Dermis blood vessel endothelial cell (primary cell): ENCODE measurements at places on chromosomes 2 and 18. TPM values are rescaled to one million over a fixed set of nuclear protein-coding genes. Genes with fewer than 3 reads are reported as not detected.

The NCKAP5 gene
- under 0.01 and 0.05 TPM in 2 replicates for total RNA-seq

The CACNB4 gene
- 0.14 and 0.17 TPM in 2 replicates for total RNA-seq

The SETBP1 gene
- 2.7 and 4.8 TPM in 2 replicates for total RNA-seq

The IL36G gene
- total RNA-seq = not detected in 2 replicates

The EPB41L5 gene
- 30.2 and 30.8 TPM in 2 replicates for total RNA-seq

The CAVIN2 gene
- total RNA-seq = 430 and 571 TPM in 2 replicates

The LOXHD1 gene
- under 0.01 and 0.05 TPM in 2 replicates for total RNA-seq

The TCF7L1 gene
- total RNA-seq = 8.5 and 12.1 TPM in 2 replicates

The SOX11 gene
- total RNA-seq = not detected in 2 replicates

The LIMS3 gene
- total RNA-seq = 6.0 and 9.4 TPM in 2 replicates

The CRACDL gene
- total RNA-seq = 3.3 and 9.0 TPM in 2 replicates

The CAPN14 gene
- 0.05 TPM in 1 of 2 replicates, not detected in the other for total RNA-seq

The RMND5A gene
- 80.9 and 91.2 TPM in 2 replicates for total RNA-seq

The HOXD1 gene
- 11.2 and 15.4 TPM in 2 replicates for total RNA-seq

The RIT2 gene
- not detected in 2 replicates for total RNA-seq

The CHRNG gene
- not detected in 2 replicates for total RNA-seq

The ERMN gene
- total RNA-seq = not detected in 2 replicates

The RHBDD1 gene
- 14.3 and 16.0 TPM in 2 replicates for total RNA-seq

The RUFY4 gene
- not detected in 2 replicates for total RNA-seq

The CPLX4 gene
- not detected in 2 replicates for total RNA-seq

The NABP1 gene
- 15.7 and 20.9 TPM in 2 replicates for total RNA-seq

The PLGLB2 gene
- 0.65 and 1.7 TPM in 2 replicates for total RNA-seq

The ALLC gene
- not detected in 2 replicates for total RNA-seq

The GNAL gene
- 0.51 and 0.68 TPM in 2 replicates for total RNA-seq

The ZNF407 gene
- 22.8 and 24.0 TPM in 2 replicates for total RNA-seq

The LINC00305 gene
- 0.14 TPM in 1 of 2 replicates, not detected in the other for total RNA-seq

The ABCB11 gene
- total RNA-seq = under 0.01 and 0.09 TPM in 2 replicates

The ANTXR1 gene
- 0.42 and 0.68 TPM in 2 replicates for total RNA-seq

The GALNT14 gene
- 0.56 and 1.7 TPM in 2 replicates for total RNA-seq

The SERPINB10 gene
- total RNA-seq = not detected in 2 replicates

The CD28 gene
- total RNA-seq = under 0.01 and 0.05 TPM in 2 replicates

The TTC39C gene
- total RNA-seq = 2.0 TPM in 2 replicates

The RFX8 gene
- 0.51 and 0.60 TPM in 2 replicates for total RNA-seq

The DSG2 gene
- 3.9 and 9.7 TPM in 2 replicates for total RNA-seq

The ERICH2 gene
- total RNA-seq = not detected in 2 replicates

The LOXL3 gene
- 0.85 and 1.7 TPM in 2 replicates for total RNA-seq

The NT5DC4 gene
- total RNA-seq = not detected in 2 replicates

The NOSTRIN gene
- 4.5 and 34.9 TPM in 2 replicates for total RNA-seq

The SLC5A7 gene
- not detected in 2 replicates for total RNA-seq

The CD207 gene
- not detected in 2 replicates for total RNA-seq

The NEU2 gene
- not detected in 2 replicates for total RNA-seq

The TIGD1 gene
- total RNA-seq = 1.3 and 1.5 TPM in 2 replicates

The LONRF2 gene
- total RNA-seq = under 0.01 TPM in 1 of 2 replicates, not detected in the other

The ROCK2 gene
- total RNA-seq = 65.9 and 83.3 TPM in 2 replicates

The DSEL gene
- 9.2 and 10.6 TPM in 2 replicates for total RNA-seq

The DNAH6 gene
- under 0.01 TPM in 2 replicates for total RNA-seq

The C2orf72 gene
- under 0.01 and 1.1 TPM in 2 replicates for total RNA-seq

The LANCL1 gene
- total RNA-seq = 20.6 and 33.3 TPM in 2 replicates

The TUBA3D gene
- not detected in 2 replicates for total RNA-seq

The OTOS gene
- not detected in 2 replicates for total RNA-seq

The THSD7B gene
- total RNA-seq = under 0.01 TPM in 1 of 2 replicates, not detected in the other

The DRC1 gene
- total RNA-seq = 0.09 and 0.17 TPM in 2 replicates

The ZNF513 gene
- total RNA-seq = 8.0 and 9.3 TPM in 2 replicates

The STAM2 gene
- 28.9 and 30.6 TPM in 2 replicates for total RNA-seq

The NTSR2 gene
- not detected in 2 replicates for total RNA-seq

The RND3 gene
- 53.1 and 66.5 TPM in 2 replicates for total RNA-seq
